ENCODE measurements at places on chromosomes 2 and 18.

DNA sequence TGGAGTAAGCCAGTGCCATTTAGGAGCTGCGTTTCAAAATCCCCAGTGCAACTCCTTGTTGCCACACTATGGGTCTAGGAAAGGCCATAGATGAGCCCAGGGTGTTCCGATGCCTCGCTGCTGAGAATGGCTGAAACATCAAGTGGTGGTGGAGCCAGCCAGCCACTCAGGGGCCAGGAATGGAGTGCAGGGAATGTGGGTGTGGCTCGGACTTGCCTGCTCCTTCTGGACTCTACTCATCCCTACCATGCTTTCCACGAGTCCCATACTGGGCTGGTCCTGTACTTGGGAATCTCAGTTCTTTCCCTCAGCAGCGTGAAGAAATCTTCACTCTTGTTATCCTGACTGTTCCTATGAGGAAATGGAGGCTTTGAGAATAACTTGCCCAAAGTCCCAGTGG, 143.5 kb downstream of the INSIG2 start:
- no peak for DNase-seq

GRCh38 chr2:233980955-233981561, 63.9 kb downstream of the TRPM8 start:
- DNase-seq = no peak

DNA sequence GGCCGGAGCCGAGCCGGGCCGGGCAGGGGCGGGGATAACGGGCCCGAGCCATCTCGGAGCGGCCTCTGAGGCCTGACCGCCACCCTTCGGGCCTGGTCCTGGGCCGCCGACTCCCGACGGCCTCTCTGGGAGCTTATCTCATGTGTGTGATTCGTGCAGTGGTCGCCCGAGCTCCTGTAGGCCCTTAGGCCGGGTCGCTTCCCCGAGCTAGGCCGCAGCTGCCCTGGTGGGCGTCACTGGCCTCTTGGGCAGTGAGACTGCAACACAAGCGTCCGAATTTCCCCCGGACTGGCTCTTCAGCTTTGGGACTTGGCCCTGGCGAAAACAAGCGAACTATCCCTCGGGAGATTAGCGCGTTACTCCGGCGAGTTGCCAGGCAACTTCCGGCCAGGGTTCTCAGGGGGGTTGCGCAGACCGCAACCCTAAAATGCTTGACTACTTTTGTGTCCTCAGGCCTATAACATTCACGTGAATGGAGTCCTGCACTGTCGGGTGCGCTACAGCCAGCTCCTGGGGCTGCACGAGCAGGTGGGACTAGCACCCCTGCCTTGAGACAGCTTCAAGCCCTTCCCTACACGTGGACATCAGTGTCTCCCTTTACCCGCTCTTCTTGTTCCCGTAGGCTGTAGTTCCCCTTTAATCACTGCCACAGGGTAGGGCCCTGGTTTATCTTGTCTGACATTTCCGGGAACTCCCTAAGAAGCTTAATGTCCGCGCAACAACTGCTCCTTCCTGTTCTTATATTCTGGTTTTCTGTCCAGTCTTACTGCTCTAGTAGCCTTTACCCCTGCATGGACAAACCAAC, 602 bp downstream of the SNX17 start:
- DNase-seq = peak; percentile 56

DNA sequence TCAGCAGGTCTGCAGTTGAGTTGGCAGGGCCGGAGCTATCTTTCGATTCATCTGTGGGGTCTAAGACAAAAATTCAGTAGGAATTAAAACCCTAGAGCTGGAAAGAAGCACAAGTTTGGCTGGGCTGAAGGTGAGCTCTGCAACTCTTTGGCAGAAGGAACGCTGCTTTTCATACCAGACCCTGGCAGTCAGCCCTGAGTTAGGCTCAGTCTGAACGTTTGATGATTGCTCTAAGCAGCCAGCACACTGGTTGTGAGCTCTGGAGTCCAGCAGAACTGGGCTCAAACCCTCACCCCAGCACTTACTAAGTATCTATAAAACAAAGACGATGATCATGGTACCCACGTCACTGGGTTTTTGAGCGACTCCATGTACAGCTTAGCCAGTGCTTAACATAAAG, 192.5 kb downstream of the TNS1 start:
- DNase-seq = no peak

DNA sequence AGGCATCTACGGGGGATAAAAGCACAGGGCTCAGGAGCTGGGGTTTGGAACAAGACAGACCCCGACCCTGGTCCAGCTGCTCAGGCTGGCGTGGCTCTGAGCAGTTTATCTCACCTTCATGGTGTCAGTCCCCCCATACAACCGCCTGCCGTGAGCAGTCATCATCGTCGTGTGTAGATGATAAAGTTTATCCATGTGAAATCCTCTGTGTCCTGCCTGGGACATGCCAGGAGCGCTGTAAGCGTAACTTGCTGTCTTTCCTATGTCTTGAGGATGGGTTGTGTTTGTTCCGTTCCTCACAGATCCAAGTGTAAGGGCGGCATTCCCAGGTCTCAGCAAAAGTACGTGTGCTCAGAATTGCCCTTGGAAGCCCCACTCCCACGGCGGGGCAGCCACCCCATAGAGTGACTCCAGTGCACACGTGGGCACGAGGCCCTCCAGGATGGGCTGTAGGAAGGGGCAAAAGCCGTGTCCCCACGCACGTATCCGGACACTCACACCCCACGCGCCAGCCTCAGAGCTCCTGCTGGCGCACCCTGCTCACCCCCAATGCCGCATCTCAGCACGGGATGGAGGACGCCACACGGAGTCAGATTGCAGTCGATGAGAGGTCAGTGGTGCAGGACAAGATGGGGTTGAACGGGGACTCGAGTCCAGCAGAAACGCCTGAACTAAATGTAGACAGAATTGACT, 50.9 kb downstream of the ADI1 start:
- no peak for DNase-seq
